ENCODE measurements at places on chromosomes 2 and 18.

DNA sequence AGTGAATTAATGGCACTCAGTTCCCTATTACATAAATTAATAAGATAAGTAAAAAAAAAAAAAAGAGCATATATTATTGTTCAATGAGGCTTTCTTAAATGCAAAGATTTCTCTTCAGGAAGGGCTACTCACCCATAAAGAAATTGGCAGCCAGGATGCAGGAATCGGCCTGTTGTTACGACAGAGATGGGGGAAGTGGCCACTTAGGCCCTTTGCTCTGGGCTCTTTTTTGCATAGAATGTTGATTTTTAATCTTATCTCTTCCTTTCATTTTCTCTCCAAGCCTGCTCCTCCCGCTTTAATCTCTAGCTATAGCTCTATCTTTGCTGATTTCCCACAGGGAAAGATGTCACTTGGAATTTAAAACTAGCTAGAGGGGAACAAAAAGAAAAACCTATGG is 391.8 kb upstream of the CRIM1 start:
- no peak for DNase-seq

DNA sequence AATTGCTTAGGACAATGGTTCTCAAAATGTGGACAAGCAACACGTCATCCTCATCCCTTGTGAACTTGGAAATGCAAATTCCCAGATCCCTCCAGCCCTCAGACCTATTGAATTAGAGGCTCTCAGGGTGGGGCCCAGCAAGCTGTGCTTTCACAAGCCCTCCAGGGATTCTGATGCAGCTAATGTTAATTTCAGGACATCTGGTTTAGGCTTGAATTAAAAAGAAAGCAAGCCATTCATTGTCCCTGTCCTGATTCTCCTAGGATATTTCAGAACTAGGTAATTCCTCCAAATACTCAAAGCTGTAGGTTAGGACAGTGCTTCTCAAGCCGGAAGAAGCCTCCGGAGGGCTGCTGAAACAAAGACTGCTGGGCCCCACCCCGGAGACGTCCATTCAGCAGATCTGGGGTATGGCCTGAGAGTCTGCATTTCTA is 26.0 kb upstream of the GLI2 start:
- DNase-seq = no peak

GRCh38 chr2:27724905-27725701 is 46.4 kb upstream of the MRPL33 start:
- no peak for DNase-seq

GRCh38 chr2:119599384-119599783 is 55.1 kb downstream of the CFAP221 start:
- no peak for DNase-seq

DNA sequence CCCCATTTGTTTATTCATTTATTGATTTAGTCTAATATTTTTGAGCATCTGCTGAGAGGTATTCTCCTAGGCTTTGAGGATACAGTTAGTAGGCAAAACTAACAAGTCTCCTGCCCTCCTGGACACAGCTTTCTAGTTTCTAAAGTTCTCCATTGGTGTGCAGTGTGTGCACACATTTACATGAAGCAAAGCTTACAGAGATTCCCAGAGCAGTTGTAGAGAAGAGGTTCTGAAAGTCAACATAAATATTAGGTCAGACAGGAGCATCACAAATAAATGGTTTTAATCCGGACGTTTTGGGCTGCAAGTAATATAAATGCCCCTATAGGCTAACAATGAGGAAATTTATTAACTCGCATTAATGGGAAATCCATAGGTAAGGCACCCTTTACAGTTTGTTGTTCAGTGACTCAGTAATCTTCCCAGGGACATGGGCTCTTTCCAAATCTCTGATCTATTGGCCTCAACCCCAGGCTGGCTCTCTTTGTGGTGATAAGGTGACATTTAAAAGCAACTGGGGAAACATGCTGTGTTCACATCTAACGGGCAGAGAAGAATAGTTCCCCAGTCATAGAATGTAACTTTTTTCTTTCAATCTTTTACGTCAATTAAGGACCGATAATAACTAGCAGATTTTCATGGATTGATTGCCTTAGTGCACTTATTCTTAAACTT is 407.2 kb downstream of the PTPRM start:
- no peak for DNase-seq

GRCh38 chr2:182845794-182846417 is 20.5 kb downstream of the FRZB start:
- DNase-seq = no peak

DNA sequence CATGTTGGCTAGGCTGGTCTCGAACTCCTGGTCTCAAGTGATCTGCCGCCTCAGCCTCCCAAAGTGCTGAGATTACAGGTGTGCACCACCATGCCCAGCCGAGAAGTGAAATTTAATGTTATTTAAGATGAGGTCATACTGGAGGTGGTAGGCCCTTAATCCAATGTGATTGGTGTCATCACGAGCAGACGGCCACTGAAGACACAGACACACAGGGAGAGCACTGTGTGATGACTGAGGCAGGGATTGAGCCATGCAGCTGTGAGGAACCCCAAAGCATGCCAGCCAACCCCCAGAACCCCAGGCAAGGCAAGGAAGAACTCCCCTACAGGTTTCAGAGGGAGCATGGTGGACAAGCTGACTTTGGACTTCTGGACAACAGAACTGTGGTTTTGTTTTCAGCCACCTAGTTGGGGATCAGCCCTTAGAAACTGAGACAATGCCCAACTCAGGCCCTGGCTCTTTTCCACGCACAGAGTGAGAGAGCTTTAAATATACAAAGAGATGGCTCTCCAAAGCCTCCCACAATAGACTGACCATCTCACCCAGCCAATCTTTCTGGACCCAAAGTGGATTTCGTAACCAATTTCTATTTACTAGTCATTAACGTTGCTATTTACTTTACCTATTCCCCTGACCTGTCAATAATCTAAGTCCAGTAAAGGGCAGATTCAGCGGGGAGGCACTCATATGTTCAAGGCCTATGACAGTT is 34.2 kb downstream of the TBC1D8 start:
- no peak for DNase-seq

DNA sequence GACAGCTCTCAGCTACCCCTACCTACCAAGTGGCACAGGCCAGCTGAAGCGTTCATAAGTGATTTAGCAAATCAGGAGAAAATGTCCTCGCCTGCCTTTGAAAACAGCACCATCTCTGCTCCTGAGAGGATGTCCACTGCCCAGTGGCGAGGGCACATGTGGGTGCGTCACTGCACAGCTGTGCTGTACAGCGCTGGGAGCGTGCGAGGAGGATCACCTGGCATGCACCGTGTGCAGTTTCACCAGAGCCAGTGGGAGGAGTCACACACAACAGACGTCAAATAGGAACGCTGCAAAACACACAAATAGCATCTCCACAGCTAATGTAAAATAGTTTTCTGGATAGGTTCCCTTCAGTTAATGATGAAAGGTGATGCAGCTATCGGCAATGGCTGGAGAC is 154.1 kb downstream of the HDAC4 start:
- DNase-seq = no peak

DNA sequence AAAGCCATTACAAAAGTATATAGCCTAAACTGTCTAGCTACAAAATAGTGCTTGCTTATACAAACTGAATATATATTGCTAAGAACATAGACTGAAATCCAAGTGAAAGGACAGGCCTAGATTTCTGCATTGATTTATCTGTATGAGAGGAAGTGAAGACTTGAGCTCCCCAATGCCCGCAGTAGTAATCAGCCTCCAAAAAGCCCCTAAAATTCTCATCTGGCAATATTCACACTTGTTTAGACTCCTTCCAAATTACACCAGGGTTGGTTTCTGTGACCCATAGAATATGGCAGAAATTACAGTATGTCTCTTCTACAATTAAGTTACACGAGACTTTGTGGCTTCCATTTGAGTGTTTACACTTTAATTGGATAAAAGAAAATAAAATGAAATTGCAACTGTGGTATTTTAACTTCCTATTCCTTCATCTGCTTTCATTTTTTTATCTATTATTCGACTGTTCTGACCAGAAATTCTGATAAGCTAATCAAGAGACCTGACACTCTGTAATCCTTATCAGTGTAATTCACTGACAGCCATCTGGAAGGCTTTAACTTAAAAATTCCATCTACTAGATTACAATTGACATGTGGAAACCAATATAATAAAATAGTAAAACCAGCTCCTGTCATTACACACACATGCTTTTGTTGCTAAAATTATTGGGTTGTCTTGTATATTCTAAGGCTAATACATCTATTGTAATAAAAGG is 21.1 kb downstream of the ABCB11 start:
- DNase-seq = no peak

- no peak for DNase-seq
Observed at GRCh38 chr2:29719639-29720038, 201.7 kb downstream of the ALK start.

- no peak for DNase-seq
Observed at GRCh38 chr2:64019975-64020528, 824 bp upstream of the VPS54 start.

GRCh38 chr2:43262951-43263350 is 36.5 kb upstream of the ZFP36L2 start:
- no peak for DNase-seq

DNA sequence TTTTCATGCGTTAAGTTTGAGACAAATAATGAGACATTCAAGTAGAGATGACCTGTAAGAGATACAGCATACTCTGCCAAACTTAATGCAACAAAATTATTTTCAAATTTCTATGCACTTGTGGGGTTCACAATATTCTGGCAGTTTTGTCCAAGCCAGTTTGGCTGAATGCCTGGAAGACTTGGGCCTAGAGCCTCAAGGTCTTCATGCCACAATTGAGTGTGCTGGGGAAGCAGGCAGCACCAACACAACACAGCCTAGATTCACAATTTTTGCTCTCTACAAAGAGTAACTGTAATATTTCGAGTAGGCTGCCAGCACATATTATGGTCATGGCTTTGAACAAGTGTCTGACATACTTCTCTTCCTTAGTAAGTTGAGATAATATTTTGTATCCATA is 461.4 kb upstream of the SPHKAP start:
- DNase-seq = no peak

DNA sequence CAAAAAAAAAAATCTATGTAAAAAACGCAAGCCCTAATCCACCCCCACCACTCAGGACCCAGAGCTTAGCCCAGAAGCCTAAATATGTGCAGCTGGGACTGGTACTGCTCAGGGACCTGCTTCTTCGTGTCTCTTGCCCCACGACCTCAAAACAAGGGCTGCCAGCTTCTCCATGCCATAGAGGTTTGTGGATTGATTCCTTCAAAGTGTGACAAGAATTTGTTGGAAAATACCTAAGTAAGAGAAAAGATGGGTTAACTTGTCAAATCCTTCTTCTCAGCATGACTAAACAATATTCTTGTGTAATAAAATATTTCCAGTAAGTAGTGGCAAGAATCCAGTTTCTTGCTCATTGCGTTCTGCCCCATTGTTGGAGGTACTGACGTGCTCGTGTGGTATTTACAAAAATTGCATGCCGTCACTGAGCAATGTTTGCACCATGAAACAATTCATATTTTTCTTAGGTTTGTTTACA is 825 bp upstream of the SCYGR1 start:
- DNase-seq = no peak

DNA sequence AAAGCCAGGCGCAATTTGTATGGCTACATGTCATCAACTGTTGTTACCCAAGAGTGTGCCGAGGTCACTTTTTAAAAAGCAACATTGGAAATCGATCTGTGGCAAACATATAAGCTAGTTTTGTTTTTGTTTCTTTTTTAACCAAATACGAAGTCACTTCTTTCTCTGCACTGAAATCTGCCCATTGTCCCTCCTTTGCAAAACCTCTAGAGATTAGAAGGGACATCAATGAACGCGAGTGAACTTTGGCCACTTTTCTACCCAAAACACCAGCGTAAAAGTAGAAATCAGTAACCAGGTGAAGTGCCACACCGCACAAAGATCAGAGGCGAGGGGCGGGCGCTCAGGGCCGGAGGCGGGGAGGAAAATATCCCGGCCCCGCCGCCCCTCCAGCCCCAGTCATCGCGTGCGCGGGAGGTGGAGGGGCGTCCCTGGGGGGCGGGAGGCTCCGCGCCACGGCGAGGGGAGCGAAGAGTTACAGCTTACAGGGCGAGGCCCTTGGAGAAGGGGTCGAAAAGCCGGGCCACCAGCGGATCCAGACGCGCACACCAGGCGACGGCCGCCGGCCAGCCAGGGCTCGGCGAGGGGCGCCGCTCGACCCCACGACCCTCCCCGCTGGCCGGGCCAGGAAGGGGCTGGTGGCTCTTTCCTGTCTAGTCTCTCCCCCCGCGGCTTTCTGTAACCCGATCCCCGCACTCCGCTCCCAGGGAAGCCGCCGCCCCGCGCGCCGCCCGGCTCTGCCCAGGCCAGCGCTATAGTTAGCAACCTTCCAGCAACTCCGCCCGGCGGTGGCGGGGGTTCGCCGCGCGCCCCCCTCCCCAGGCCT is 993 bp downstream of the RBMS1 start:
- DNase-seq = peak; percentile 76

DNA sequence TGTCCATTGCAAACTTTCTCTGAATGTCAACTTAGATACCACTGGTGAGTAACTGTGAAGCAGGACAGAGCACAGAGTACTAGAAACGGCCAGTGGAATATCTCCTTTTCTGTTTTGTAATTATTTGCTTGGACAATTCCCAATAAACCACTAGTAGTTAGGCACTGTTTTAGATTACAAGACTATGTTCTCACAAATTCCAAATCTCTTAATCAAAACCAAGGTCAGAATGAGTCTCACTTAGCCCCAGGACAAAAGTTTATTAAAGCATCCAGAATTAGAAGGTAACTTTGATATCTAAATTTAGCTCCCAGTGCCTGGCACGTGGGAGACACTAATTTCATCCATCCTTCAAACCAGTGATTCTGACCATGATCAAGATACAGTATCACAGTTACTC is 89.0 kb downstream of the ZNF521 start:
- DNase-seq = no peak

DNA sequence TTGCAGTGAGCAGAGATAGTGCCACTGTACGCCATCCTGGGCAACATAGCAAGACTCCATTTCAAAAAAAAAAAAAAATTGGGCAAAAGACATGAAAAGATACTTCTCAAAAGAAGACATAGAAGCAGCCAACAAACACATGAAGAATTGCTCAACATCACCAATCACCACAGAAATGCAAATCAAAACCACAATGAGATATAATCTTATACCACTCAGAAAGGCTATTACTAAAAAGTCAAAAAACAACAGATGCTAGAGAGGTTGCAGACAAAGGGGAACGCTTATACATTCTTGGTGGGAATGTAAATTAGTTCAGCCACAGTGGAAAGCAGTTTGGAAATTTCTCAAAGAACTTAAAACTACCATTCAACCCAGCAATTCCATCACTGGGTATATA is 43.1 kb upstream of the CHAC2 start:
- no peak for DNase-seq

- no peak for DNase-seq
Observed at GRCh38 chr2:36044411-36044810, 311.2 kb upstream of the CRIM1 start.

DNA sequence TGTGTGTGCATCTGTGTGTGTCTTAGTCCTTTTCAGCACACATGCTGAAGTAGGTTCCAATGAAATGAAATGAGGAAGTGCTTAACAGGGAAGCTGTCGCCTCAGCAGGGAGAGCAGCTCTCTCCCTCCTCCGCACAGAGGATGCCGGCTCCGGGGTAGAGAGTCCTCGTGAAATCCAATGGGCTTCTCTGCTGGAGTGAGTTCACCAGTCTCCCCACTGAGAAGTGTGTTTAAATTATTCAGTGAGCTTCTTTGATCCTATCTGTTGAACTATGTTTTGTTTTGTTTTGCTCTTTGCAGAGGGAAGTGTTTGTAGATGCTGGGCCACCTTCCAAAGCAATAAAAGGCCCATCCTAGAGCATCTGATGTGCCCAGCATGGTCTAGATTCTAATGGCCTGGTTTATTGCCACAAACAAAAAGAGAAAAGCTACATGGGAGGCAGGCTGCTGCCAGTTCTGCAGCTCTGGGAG is 6.7 kb downstream of the PPP1R7 start:
- DNase-seq = no peak

GRCh38 chr2:161983866-161984265 is 90.1 kb downstream of the DPP4 start:
- no peak for DNase-seq
